ENCODE measurements at places on chromosomes 5 and 9.

DNA sequence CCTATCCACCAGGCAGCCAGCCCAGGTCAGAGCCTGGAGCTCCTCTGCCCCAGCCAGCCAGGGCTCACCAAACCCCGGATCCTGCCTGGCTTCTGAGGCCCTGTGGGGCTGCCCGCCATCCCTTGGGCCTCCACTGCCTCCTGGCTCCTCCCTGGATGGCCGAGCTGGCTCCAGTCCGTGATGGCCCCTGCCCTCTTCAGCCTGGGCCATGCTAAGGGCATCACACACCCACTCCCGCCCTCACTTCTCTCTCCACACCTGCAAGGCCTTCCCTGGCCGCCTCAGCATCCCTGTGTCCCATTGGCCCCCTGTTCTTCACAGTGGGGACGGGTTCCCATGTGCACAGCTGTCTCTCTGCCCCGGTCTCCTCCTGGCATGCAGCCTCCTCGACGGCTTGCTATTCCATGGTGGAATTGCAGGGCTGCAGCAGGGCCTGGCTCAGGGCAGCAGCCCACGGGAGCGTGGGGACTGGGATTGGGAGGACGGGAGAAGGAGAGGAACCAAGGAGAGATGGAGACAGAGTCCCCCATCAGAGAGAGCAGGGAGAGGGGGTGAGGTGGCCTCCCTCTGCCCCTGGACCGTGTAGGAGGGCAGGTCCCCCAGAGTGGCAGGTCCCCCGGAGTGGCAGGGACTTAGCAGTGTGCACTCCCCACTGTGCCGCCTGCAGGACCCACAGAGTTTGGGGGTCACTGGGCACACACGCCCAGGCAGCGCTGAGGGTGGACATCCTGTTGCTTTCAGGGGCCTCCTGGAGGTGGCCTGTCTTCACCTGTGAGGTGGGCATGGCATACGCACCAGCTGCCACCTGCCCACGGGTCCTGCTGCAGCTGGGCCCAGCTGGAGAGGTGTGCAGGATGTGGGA, 16.7 kb upstream of the RNU6ATAC start:
- no peak for DNase-seq

GRCh38 chr5:176533894-176534611, 3.1 kb downstream of the RNF44 start:
- no peak for DNase-seq

DNA sequence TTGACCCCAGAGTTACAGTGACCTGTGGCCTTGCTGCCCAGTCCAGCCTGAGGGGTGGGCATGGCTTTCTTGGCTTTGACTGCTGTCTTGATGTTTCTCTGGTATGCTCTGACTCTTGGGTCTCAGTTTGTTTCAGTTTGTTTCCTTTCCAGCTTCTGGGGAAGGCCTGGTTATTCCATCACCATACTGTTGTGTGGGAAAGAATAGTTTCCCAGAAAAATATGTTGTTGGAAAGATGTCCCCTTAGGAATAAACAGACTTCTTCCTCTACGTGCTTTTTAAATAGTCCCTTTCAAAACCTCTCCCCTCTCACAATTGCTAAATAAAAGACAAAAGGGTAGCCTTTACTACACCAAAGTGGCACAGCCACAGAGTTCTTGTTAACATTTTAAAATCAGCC, 49.5 kb downstream of the EGFLAM start:
- no peak for DNase-seq

GRCh38 chr9:85645909-85646627, 95.7 kb downstream of the AGTPBP1 start:
- no peak for DNase-seq

DNA sequence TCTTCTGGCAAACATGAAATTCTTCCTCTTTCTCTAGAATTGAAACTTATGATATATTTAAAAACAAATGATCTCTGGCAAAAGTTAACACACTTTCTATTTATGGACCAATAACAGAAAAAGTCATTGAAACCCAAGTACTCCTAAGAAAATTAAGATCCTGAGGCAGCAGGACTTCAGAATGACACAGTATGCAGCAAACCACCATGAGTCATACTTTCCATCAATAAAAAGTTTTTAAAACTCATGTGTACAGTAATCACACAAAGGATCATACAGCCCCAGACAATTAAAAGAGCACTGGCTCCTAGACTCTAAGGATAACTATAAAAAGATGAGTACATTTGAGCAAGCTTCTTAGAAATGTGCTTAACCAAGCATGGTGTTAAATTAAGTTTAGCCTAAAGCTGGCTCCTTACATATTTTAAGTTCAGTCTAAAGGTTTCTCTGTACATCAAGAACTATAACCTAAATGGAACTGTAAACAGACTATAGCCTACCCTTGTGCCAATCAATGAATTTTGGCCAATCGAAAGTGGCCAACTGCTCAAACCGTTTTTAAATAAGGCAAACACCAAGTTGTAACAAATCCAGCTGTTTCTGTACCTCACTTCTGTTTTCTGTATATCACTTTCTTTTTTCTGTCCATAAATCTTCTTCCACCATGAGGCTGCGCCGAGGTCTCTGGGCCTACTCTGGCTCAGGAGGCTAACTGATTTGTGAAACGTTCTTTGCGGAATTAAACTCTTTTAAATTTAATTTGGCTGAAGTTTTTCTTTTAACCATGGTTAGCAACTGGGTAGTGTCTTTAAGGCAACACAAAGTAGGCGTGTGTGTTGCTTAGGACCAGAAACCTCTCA, 232.1 kb upstream of the PIK3R1 start:
- DNase-seq, result no peak
